ENCODE measurements at places on chromosomes 16 and 17. TPM values are rescaled to one million over a fixed set of nuclear protein-coding genes. Genes with fewer than 3 reads are reported as not detected.
A peak's percentile ranks its signal among the peaks of the same experiment; 100 is the strongest.

GRCh38 chr17:9767432-9767991 lies 23.9 kb downstream of the DHRS7C start:
- no peak for DNase-seq

DNA sequence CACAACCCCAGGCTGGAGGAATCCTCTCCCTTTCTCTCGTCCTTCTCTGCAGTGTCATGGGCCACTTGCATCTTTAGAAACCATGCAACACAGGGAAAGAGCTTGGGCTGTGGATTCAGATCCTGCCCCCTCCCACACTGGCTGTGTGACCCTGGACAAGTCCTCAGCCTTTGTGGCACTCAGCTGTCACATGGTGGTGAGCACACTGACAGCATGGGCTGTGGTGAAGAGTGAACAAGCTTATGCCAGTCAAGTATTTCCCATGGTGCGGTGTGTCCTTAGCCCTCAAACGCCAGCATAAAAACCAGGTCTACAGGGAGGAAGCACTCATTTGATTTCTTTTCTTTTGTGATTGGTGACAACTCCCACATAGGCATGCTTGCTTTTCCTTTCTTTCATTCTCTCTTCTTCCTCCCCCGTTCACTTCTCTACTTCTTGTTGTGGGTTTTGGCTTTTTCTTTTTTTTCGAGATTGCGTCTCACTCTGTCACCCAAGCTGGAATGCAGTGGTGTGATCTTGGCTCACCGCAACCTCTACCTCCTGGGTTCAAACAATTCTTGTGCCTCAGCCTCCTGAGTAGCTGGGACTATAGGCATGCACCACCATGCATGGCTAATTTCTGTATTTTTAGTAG lies 314.2 kb downstream of the CPPED1 start:
- no peak for DNase-seq

The ACSM3 gene
- polyA plus RNA-seq, result 74.0 TPM

- no peak for DNase-seq
These were observed 40.0 kb downstream of the SMARCE1 start for GRCh38 chr17:40607641-40608040.

- DNase-seq, result no peak
These were observed 28.2 kb upstream of the DNAI2 start for GRCh38 chr17:74245871-74246270.

DNA sequence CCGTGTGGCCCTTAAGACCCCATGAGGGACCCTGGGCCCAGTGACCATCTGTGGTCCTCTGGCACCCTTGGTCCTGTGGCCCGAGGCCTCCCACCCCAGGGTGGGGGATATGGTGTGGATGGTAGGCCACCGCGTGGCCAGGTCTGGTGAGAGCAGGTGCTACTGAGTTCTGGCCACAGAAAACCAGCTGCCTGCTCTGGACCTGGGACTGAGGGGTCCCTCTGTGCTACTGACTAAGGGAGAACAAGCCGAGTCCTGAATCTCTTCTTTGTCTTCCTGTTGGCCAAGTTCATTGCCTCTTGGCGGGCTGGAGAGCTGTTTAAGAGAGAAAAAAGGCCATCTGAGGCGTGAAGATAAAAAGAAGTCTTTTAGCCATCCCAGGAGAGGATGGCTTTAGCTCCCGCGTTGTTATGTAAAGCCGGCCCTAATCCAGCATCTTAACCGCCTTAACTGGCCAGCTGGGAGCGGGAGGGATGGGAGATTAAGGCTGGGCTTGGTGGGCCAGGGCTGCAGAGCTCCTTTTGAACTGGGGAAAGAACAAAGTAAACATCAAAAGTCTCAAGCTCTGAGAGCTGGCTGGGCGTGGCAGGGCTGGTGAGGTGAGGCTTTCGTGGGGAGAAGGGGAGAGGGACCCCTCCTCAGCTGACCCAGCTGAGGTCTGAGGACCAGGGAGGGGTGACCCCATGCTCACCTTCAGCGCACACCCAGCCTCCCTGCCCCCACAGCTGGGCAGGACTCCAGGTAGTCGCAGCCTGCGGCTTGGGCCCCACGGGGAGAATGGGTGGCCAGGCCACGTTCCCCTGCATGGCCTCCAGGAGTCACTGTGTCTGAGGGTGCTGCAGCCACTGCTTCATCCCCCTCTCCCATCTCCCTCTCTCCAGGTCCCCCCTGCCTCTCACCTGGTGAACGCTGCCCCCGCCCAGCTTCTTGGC lies 62.4 kb downstream of the NKD1 start:
- DNase-seq, result no peak

The RNF222 gene
- polyA plus RNA-seq, result not detected

The G6PC3 gene
- polyA plus RNA-seq, result 75.8 TPM

GRCh38 chr16:10922328-10923145 lies 19.7 kb downstream of the DEXI start:
- DNase-seq, result peak; percentile 44

DNA sequence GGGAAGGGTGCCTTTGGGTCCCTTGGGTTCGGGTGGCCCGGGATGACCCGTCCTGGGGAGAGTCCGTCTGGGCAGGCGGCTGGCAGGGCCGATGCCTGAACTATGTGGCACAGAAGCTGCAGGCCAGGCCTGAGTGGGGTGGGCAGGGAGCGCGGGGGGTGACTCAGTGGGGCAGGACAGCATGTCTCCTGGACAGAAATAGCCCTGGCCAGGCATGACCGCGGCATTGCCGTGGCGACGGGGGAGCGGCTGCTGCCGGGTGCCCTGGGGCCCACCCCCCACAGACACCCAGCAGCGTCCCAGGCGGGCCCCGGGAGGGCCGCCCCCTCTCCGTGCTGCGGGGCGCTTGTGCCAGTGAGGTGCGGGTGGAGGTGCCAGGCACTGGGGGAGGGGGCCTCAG lies 1.8 kb upstream of the C1QTNF8 start:
- no peak for DNase-seq

The MAFG gene
- 20.0 TPM for polyA plus RNA-seq

DNA sequence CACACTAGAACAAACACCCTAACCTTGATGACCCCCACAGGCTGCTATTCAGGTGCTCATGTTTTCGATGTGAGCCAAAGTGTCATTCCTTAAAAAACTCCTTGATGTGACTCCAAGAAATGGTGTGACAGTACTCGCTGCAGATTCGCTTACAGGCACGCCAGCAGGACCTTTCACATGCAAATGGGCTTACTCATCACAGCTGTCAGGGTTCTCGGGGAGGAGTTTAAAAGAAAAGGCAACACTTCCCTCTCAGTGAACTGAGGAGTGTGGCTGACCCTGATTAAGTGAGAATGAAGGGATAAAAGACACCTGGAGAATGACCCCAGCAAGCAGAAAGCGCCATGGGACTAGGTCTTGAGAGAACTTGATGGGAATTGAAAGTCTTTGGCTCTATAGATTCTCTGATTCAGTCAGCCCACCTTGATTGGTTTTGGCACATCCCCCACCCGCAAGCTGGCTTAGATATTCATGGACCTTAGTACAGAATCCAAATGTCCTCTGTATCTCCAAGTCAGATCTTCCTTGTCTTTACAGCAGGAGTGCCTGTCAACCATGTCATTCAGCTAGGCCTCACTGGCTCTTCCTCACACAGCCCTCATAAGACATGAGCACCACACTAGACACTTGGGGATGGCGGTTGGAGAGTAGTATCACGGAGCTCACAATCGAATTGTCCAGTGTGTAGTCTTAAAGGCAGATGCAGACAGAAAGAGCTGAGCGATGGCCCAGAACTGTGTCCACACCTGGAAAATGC lies 82.6 kb downstream of the HIC1 start:
- no peak for DNase-seq

DNA sequence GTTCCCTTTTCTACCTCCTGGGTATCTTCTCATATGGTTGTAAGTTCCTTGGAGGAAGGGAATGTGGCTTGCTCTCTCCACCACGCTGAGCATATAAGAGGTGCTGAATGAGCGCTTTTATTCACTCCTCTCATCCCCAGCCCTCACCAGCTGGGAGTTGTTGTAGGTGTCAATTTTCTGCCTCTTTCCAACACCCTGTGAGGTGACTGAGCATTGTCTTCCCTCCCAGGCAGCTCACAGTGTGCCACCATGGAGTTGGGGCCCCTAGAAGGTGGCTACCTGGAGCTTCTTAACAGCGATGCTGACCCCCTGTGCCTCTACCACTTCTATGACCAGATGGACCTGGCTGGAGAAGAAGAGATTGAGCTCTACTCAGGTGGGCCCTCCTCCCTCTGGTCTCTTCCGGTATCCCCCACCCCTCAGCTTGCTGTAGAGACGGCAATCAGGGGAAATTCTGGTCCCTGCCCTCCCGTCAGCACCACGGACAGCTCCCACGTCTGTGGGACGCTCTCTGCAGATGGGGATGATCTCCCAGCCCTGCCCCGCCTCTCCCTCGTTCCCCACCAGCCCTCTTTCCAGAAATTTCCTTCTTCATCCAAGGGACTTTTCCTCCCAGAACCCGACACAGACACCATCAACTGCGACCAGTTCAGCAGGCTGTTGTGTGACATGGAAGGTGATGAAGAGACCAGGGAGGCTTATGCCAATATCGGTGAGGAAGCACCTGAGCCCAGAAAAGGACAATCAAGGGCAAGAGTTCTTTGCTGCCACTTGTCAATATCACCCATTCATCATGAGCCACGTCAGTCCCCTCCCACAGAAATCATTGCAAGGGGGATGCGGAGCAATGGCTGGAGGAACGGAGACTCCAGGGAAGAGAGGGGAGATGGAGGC lies 18.3 kb downstream of the CIITA start:
- DNase-seq, result peak; percentile 48

The CLEC18B gene
- 0.54 TPM for polyA plus RNA-seq

- peak; percentile 62 for DNase-seq
These were observed 5.7 kb downstream of the OR4D2 start for GRCh38 chr17:58172369-58173071.

- peak; percentile 81 for DNase-seq
These were observed 2.9 kb upstream of the SCIMP start for GRCh38 chr17:5237541-5238016.

The SOCS3 gene
- polyA plus RNA-seq, result 2.4 TPM

The MARCHF10 gene
- polyA plus RNA-seq, result not detected

DNA sequence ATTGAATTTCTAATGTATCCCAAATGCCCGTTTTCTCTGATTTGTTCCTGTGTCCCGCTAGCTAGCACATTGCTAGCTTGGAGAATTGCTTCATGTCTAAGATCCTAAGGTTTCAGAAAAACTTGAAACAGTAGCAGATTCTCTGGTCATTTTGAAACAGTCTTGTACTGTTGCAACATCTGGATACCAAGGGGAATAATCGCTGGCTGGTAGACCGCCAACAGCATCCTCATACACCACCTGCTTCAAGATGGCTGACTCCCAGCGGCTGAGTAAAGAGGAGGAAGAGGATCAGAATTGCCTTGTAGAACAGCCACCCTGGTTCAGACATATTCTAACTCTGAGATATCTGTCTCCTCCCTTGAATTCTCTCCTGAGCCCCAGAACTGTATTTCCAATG lies 226.7 kb upstream of the ELAC2 start:
- no peak for DNase-seq

DNA sequence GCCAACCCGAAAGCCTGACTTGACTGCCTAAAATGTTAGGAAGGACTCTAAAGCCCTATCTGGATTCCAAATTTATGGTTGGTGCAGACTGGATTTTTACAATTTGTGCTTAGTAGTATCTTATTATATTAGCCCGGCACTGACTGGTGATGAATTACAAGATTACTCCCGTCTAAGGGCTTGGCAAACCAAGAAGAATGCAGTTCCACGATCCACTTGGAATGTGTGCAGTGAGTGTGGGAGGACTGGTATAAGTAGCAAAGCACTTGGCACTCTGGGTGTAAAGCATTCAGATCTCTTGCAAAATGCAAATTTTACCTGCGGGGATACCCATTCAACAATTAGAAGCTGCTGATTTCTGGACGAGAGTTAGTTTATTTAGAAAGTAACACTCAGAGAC lies 539.4 kb downstream of the MAF start:
- DNase-seq, result no peak

DNA sequence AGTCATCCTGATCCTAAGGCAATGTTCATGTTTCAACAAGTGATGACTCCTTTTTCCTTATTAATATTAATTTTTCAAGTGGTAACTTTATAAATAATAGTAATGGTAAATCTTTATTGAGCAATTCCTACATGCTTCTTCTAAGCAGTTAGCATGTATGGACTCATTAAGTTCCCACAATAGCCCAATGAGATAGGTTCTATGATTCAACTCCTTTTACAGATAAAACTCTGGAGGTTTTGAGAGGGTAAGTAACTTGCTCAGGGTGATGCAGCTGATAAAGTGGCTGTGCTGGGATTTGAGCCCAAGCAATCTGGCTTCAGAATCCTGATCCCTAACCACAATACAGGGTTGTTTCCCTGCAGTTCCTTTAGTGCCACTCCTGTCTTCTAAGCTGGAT lies 25.3 kb downstream of the SLC47A1 start:
- DNase-seq, result no peak

GRCh38 chr16:8053437-8053836 lies 536.9 kb downstream of the TMEM114 start:
- DNase-seq, result no peak

The GPR139 gene
- not detected for polyA plus RNA-seq

GRCh38 chr17:40338941-40339649 lies 25.4 kb downstream of the GJD3 start:
- no peak for DNase-seq

DNA sequence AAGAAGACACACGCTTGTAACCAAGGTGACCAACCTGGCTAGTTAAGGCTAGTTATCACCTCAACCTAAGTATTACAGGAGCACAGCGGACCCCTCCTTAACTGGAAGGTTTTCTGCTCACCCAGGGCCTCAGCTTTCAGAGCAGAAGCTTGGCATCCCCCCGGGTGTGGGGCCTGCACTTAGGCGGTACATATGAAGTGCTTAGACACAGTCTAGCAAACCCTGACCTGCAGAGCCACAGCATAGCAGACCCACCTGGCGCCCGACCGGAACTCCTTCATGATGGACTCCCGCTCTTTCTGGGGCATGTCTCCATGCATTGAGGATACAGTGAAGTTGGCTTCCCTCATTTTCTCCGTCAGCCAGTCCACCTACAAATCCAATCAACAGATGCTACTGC lies 9.8 kb downstream of the EIF4A3 start:
- DNase-seq, result no peak

- DNase-seq, result no peak
These were observed 463.2 kb upstream of the MAF start for GRCh38 chr16:80063713-80064069.

- no peak for DNase-seq
These were observed 206.7 kb downstream of the CDH13 start for GRCh38 chr16:82833378-82833993.

GRCh38 chr17:72139212-72139611 lies 18.4 kb downstream of the SOX9 start:
- DNase-seq, result no peak

The CCL14 gene
- 0.86 TPM for polyA plus RNA-seq

GRCh38 chr16:11250786-11251524 lies 5.0 kb downstream of the SOCS1 start:
- no peak for DNase-seq
